Stimulated activated CD4-positive, alpha-beta T cell treated with anti-CD3 and anti-CD28 coated beads, Interleukin-1b, Interleukin-23, amount 100 ng/mL, for 24 hours (primary cell): ENCODE measurements at places on chromosomes 4 and X.

GRCh38 chr4:95515589-95515988 is 33.2 kb downstream of the UNC5C start:
- DNase-seq, result no peak

DNA sequence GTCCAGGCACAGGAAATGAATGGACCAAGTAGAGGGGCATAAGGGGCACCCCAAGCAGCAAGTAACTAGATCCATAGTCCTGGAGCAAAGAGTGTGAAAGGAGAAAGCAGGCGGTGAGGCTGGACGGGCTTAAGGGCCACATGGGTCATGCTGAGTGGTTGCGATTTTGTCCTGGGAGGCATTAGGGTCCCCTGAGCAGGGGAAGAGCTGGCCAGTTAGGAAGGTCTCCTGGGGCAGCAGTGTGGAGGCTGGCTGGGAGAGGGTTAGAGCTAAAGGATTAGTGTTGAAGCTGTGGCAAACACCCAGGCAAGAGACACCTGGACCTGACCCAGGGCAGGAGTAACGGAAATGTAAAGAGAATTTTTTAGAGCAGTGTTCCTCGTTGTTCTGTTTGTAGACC is 26.5 kb downstream of the MYOZ2 start:
- DNase-seq, result no peak

- DNase-seq, result no peak
Measured at GRCh38 chrX:41087201-41087600, 2.0 kb downstream of the USP9X start.

DNA sequence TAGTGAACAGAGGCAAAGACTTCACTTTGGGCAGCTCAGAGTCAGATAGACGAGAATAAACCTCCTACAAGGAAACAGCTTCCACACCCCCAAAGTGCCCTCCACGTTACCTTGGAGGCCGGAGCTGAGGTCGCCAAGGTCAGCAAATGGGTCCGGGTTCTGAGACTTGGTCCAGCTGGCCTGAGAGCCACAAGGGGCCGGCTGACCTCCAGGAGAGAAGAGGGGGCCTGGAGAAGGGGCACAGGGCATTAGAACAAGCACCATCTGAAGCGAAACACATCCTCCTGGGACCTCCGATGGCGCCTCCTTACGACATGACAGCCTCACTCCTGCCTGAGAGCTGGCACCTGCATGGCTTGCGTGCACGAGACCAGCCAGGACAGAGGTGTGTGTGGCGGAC is 33.6 kb upstream of the CPLX1 start:
- DNase-seq, result no peak

DNA sequence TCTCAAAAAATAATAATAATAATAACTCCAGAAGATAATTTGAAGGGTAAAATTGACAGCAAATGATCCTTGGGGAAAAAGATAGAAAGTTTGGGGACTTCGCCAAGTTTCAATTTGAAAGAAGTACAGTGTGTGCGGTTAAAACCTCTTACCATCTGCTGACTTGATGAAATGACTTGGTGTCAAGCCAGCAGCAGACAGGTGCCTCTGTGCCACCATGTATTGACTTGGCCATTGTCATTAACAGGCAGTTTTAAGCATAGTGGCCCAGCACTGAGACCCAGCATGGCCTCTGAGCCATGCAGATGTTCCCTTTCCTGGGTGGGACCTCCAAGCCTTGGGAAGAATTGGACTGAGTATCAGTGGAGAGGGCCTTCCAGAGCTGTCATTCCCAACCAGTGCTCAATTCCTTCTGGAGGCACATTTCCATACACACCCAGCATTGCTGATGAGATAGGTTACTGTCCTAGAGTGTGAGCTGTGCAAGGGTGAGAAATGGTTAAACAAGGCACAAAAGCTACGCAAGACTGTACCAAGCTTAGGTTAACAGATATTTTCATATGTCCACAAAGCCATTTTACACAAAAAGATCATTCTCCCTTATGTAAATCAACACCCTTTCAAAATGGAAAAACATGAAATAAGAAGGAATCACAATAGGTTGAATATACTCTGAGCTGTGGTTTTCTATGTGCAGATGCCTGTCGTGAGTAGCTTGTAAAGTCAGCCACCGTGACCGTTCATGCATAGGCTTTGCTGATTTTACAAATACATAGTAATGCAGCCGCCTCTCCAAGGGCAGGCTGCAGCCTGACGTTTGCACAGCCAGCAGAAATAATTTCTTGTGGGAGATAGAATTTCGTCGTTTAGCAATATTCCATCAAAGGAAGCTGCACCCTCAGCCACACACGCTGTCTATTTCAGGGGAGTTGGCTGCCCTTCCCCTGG is 59.4 kb upstream of the FBXW7 start:
- no peak for DNase-seq

DNA sequence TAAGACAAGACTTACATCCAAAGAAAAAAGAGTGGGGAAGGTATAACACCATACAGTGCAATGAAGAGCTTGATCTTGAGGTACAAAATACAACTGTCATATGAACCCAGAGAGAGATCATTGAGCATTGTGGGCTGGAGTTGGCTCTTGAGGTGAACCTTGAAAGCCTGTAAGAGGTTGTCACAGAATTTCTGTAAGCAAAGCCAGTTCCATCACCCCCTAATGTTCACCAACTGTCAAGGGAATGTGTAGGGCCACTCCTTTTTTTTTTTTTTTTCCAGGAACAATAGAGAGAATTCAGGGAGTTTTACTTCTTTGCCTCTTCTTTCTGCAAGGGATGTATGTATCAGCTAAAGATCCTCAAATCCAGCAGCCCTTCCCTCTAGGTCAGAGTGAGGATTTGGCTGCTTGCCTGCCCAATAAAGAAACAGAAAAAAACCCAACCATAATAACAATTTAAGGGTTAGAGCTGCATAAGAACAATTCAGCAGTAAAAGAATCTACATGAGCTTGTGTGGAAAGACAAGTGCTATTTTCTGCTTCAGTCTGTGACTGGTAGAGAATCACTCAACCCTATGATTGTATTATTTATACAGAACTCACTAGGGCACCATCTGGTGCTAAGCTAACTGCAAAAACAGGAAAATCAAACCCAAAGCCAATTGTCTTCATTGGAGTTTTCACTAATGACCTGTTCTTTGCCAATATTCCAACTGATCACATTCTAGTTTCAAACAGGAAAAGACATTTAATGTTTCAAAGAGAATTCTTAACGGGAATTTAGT is 217.5 kb upstream of the TEX13C start:
- no peak for DNase-seq

- DNase-seq, result no peak
Measured at GRCh38 chr4:126097155-126097799, 782.5 kb downstream of the FAT4 start.

- no peak for DNase-seq
Measured at GRCh38 chr4:89446193-89446592, 138.6 kb upstream of the GPRIN3 start.

DNA sequence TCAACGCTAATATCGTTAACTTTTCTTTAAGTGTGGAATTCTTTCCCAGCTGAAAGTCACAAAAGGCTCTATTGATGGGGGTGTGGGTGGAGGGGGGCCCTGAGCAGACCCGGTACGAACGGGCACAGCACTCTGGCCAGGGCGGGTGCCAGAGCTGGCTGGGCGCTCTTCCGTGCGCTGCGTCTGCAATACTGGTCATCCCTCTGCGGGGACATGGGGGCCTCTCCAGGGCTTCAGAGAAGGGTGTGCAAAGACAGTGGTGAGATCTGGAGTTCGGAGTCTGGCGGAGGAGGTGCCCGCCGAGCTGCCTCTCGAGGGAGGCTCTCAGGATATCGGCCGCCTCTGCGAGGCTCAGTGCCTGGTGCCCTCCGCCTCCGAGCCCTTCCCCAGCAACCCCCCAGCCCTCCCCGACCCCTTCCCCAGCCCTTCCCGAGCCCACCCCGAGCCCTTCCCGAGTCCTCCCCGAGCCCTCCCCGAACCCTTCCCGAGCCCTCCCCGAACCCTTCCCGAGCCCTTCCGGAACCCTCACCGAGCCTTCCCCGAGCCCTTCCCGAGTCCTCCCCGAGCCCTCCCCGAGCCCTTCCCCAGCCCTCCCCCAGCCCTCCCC is 34.3 kb downstream of the FGFRL1 start:
- DNase-seq, result no peak

DNA sequence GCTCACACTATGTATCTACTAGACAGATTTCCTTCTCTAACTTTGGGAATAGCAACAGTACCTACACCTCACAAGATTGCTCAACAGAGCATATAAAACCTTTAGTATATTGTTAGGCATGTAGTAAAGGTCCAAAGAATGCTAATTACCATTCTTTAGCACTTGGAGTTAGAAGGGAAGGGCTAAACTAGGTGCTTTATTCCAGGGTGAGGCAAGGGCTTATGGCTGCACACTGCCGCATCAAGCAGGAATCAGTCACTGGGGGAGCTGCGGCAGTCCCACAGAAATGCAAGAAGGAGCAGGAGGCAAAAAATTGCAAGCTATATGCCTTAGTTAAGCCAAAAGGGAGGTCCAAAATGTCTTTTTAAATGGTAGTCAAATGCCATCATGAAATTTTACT is 162.7 kb downstream of the PPP3CA start:
- no peak for DNase-seq

DNA sequence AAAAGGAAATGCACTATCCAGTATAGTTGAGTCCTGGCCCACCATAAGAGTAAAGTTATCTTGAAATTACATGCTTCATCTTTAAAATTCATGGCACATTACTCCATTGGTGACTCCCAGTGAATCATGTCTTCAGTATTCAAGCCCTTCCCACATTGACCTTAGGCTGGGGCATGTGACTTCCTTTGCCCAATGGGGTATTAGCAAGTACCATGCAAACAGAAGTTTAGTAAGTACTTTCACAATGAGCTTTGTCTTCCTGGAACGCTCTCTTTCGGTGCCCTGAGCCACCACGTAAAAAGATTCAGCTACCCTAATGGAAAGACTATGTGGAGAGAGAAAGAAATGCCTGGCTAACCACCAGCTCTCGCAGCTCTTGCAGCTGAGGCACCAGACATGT is 235.4 kb downstream of the HNRNPD start:
- DNase-seq, result no peak

- no peak for DNase-seq
Measured at GRCh38 chrX:7542587-7543380, 300.2 kb upstream of the VCX start.

- no peak for DNase-seq
Measured at GRCh38 chrX:39835776-39836175, 262.0 kb downstream of the BCOR start.

GRCh38 chr4:76002176-76002575 is 5.1 kb downstream of the CXCL9 start:
- DNase-seq, result no peak

- DNase-seq, result no peak
Measured at GRCh38 chr4:112060212-112060611, 85.0 kb upstream of the FAM241A start.

DNA sequence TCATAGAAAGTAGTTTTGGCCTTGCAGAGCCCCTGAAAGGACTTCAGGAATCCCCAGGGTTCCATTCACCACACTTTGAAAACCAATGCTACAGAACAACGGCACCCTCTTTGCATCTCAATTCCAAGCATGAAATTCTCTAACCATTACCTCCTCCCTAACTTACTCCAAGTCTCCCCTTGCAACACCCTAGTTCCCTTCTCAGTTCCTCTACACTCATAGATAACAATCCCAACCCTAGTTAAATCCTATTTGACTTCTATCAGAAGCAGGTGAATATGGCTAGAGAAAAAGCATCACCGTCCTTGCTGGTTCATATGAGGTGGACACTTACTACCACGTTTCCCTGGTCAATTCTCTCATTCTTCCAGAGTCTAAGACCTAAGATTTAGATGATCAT is 2.4 kb downstream of the RCHY1 start:
- no peak for DNase-seq

GRCh38 chr4:6216588-6216987 is 16.2 kb upstream of the JAKMIP1 start:
- no peak for DNase-seq

DNA sequence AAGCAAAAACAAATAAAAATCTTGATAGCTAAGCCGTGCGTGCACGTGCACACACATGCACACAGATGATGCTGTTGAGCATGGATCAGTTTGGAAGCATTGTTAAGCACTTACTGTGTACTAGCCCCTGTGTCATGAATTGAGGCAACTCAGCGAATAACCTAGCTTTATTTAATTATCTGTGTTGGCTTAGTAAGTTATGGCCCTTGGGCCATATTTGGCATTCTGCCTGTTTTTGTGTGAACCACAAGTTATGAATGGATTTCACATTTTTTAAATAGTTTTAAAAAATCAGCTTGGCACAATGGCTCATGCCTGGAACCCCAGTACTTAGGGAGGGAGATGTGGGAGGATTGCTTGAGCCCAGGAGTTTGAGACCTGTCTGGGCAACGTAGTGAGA is 113.6 kb upstream of the CBLL2 start:
- DNase-seq, result no peak

GRCh38 chr4:38625508-38625907 is 38.5 kb upstream of the KLF3 start:
- DNase-seq, result no peak

DNA sequence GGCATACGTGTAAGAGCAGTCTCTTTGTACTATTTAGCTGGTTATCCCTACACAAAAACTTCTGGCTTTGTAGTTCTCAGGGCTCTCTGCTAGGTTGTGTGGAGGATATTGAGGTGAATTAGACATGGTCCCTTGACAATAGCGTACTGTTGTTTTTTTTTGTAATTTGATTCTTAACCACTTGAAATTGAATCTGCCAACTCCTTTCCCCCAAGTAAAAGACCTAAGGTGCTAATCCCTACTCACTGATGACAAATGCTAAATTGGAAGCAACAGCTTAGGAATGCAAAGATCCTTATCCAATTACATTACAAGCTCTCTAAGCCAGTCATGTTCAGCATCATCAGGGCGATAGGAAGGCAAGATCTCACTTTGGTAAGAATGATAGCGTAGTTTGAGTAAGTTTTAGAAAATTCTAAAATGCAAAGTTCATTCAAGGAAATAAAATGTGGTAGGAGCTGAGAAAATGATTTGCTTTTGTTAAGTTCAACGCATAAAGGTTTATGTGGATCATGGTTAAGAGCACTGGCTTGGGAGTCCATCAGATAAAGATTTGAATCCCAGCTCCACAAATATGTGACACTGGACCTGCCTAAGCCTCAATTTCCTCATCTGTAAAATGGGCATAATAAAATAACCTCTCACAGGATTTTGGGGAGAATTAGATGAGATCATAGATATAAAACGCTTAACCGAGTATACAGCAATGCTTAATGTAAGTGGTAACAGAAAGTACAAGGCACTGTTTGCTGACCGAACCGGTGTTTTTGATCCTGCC is 39.3 kb downstream of the DOCK11 start:
- DNase-seq, result no peak

GRCh38 chr4:152464030-152464823 is 71.7 kb downstream of the FBXW7 start:
- no peak for DNase-seq

DNA sequence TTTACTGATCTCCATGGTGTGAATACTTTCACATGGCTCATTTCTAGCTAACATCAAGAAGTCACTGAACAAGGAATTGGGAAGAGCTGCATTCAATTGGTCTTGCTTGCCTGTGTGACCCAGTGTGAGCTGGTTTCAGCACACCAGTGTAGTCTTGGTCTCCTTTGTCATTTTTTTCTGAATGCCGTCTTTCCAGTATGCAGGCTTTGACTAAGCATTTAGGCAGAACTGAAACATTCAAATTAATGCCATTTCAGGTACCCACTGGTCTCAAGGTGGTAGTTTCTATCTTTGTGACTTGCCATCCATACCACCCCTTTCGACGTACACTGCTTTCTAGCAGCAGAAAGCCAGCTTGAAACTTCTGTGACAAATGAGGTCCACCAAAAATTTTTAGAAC is 550.5 kb upstream of the BOD1L1 start:
- no peak for DNase-seq

- no peak for DNase-seq
Measured at GRCh38 chrX:69969460-69969859, 80.3 kb downstream of the AWAT2 start.
